ENCODE measurements at places on chromosomes 16 and 17. TPM values are rescaled to one million over a fixed set of nuclear protein-coding genes. Genes with fewer than 3 reads are reported as not detected.

- DNase-seq: no peak
Observed at GRCh38 chr17:4100883-4101756, 41.7 kb downstream of the ZZEF1 start.

GRCh38 chr17:78676412-78677302 lies 99.5 kb upstream of the DNAH17 start:
- DNase-seq: no peak

FADS6 gene
- total RNA-seq: not detected

DNA sequence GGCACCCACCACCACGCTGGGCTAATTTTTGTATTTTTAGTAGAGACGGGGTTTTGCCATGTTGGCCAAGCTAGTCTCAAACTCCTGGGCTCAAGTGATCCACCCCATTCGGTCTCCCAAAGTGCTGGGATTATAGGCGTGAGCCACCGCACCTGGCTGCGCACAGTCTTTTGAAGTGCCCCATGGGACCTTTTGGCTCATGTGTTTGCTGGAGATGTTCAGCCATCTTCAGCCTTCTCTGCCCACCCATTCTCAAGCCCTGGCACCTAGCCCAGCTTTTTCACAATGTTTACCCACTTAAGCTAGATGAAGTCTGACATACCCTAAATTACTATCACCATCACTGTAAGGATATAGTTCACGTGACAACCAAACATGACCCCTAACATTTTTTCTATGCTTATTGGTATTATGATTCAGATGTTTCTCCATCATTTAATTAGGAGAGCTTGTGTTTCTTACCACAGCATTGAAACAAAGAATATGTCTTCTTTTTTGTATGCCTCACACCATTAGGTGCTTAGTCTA lies 32.3 kb downstream of the PECAM1 start:
- no peak for DNase-seq

GRCh38 chr16:56964243-56965148 lies 2.7 kb downstream of the CETP start:
- DNase-seq: no peak

GRCh38 chr17:68665373-68665772 lies 64.2 kb upstream of the FAM20A start:
- DNase-seq: no peak

TANC2 gene
- 3.1 TPM for total RNA-seq

RUNDC3A gene
- total RNA-seq: not detected

- peak; percentile 99 for DNase-seq
Observed at GRCh38 chr16:2835638-2836493, 5.8 kb downstream of the ZG16B start.

DNA sequence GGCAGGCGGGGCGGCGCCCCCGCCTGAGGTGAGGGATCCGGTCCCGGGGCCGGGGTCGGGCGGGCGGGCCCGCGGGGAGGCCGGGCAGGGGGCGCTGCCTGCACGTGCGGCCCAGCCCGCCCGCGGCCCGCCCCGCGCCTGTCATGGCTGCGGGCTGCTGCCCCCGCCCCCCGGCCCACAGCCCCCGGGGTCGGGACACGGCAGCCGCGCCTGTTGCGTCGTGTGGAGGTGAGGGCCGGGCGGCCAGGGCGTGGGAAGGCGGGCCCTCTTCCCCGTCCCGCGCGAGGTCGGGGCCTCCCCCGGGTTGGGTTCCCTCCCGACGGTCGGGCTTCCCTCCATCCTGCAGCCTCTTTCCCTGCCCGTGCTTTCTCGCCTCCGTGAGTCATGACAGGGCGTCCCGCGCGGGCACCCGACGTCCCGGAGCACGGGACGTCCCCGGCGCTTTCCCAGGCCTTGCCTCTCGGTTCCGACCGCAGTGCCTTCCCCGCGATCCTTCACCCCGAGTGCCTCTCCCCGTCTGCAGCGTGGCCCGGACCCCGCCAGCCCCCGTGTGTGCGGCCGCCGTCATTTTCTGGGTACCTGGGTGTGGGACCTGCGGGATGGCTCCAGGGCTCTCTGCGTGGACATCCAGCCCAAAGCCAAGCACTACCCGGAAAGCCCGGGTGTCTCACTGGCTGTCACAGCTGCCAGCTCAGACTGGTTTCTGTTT lies 76.7 kb downstream of the CHD9 start:
- peak; percentile 29 for DNase-seq

TBC1D26 gene
- not detected for total RNA-seq

ANKS4B gene
- total RNA-seq: not detected

- DNase-seq: peak; percentile 87
Observed at GRCh38 chr17:13114601-13115031, 96.8 kb upstream of the ELAC2 start.

TRPV3 gene
- not detected for total RNA-seq

CCL3 gene
- total RNA-seq: not detected

MT1M gene
- total RNA-seq: not detected

DNA sequence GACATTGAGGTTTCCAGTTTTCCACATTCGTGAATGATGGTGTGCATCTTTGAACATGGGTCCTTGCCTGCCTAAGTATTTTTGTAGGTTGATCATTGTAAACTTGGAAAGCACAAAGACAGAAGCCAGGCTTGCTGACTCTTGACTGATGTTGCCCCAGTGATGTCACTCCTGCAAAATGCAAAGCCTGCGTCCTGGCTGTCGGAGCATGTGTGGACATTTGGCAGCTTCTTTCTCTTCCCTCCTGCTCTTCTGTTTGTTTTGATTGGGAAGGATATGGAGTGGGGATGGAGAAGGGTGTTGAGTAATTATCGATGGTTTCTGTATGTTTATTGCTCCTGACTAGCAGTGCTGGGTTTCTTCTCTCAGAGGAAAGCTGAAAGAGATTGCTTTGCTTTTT lies 3.2 kb downstream of the NDE1 start:
- DNase-seq: no peak

- no peak for DNase-seq
Observed at GRCh38 chr16:68873635-68874471, 30.5 kb downstream of the TANGO6 start.

DNA sequence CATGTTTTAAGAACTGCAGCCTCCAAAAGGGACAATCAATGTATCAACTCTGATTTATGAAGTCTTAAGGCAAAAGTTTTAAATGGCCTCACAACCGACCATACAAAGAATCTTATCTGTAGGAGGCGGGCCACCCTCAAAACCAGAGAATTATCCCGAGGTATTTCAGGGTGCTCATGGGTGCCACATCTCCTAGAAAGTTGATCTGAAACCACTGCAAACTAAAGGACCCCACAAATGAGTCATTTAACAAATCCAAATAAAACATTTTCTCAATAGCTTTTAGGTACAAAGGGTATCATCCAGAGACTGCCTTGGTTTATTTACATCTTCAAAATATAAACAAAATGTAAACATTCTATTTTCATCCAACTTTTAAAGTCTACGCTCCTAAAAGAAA lies 6.8 kb downstream of the ERN1 start:
- no peak for DNase-seq

- no peak for DNase-seq
Observed at GRCh38 chr17:30477774-30478115, 537 bp downstream of the GOSR1 start.

CPNE7 gene
- total RNA-seq: 3.9 TPM

DNA sequence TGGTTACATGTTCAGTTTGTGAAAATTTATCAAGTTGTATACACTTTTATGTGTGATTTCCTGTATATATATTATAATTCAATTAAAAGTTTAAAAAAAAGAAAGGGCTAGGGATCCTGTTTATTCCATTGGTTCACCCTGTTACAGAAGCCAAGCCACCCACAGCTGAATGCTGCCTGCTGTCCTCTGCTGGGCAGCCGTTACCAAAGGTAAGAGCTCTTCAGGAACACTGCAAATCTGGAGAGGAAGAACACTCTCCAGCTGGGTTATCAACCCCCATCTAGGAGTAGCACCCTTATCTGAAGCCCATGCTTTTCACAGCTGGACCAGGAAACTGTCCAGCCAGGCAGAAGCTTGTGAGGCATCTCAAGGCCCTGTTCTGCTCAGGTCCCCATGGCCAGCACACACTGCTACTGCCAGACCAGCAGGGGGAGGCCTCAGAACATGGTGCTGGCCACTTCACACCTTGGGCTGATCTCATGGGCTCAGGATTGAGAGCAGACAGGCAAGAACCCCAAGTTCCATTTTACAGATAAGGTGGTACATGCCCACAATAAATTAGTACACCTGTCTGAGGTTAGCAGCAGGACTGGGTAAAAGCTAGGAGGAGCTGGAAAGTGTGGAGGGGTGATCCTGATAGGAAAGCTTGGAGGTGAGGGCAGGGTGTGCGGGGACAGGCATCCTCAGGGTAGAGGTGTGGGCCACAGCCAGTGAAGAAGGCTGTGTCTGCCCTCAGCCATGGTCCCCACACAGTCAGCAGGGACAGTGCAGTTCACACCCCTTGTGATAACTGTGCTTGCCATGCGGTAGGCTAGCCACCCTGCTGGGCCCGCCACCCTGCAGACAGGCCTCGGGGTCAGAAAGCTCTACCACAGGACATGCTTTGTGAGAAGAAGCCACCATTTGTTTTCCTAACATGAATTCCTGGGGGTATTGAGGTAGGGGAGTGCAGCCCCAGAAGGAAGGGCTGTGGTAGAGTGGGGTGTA lies 54.3 kb upstream of the SREBF1 start:
- DNase-seq: peak; percentile 58

MPG gene
- 94.3 TPM for total RNA-seq

DNA sequence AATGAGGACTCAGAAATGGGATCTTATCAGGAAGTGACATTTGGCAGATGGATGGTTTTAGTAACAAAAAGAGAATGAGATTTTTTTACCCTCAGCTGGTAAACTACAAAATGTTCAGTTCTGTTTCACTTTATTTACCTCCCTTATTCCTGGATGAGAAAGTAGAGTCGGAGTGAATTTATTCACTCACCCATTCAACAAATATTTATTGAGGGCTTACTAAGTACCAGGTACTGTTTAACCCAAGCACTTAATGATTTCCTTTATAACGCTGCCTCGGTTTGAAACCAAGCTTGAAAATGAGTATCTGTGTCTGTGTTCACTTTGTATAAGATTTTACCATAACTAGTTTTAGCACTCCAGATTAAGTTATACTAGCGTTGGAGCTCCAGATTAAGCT lies 38.1 kb downstream of the CDRT15 start:
- no peak for DNase-seq

GRCh38 chr16:75614066-75614897 lies 8.8 kb downstream of the ADAT1 start:
- DNase-seq: no peak

DNA sequence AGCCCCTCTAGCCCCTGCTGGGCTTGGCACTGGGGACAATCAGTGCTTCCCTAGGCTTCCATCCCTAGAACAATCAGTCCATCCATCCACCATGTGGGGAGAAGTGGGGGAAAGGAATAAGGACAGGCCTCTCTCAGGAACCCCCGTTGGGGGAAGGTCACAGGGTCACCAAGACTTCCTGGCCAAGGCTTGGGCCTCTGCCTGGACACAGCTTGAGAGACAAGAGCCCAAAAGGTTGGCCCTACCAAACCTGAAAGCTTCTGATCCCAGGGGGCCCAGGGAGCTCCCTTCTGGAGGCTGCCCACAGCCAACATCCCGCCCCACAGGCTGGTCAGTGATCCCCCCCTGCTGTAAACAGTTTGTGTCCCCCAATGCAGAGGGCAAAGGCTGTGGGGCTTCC lies 16.2 kb upstream of the MTMR4 start:
- no peak for DNase-seq

GRCh38 chr16:66344533-66345145 lies 21.9 kb upstream of the CDH5 start:
- peak; percentile 43 for DNase-seq

KRTAP9-2 gene
- not detected for total RNA-seq

- peak; percentile 22 for DNase-seq
Observed at GRCh38 chr16:29007730-29008593, 23.1 kb downstream of the LAT start.

CRYM gene
- total RNA-seq: 0.29 TPM

GRCh38 chr17:17391668-17392370 lies 85.0 kb upstream of the MED9 start:
- no peak for DNase-seq

CDC42EP4 gene
- total RNA-seq: 30.9 TPM

DNA sequence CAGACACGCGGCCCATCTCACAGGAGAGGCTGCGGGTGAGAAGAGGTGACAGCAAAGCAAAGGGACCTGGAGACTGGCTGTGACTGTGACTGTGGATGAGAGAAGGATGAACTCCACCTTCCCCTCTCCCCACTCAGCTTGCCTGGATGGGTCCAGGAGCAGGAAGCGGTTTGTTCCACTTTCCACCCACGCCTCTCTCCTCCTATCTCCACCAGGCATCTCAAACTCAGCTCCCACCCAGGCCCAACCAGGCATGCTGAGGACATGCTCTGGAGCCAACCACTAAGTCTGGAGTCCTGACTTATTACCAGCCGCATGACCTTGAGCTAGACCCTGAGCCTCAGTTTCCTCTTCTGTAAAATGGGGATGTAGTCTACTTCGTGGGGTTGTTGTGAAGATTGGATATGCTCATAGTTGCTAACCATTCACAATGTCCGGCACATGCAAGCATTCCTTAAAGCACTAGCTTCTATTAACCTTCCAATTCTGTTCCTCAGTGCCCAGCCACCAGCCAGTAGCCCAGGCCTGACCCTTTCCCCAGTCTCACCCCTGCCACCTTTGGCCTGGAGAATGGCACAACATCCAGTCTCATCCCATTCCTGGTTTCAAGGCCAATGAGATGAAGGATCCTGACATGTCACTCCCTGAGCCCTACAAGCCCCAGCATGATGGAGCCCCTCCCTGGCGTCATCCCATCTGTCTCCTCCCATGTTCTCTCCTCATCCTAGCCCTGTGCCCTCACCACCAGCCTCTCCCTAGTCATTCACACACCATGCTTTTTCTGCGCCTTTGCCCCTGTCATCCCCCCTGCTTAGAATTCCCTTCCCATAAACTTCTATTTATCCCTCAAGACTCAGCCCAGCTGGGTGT lies 2.3 kb downstream of the GAS2L2 start:
- no peak for DNase-seq

DNA sequence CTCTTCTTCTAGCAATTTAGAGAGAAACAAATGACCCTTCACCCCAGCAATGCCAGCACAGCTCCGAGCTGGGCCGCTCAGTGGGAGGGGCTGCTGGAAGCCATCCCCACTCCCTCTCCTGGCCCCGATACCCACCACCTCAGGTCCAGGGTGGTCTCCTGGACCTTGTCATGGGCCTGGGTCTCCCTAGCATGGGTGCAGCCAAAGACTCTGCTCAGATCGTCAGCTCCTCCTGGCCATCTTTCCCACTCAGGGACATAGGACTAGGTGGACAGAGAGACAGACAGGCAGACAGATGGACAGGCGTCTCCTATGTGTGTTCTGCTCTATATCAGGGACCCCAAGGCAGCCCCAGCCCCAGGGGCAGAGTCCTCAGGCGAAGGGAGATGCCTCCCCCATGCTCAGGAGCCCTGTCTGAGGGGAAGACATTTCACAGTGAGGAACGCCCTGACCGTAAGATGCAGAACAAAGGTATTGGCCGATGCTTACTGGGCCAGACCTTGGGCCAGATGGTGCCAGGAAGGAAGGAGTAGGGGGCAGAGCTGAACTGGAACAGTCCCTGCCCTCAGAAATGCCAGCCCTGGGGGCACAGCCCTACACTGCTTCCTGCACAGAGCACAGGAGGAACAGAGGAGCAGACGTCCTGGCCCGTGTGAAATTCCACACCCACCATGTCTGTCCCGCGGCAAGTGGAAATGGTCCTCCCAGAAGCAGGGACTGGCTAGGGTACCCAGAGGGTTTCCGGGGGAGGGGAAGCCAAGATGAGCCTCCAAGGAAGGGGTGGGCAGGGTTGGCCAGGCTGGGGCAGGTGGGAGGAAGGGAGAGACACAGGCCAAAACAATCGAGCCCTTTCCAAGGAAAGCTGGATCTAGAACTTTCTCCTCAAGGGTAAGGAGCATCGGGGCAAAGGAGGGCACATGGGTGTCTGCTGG lies 13.0 kb downstream of the PITPNM3 start:
- no peak for DNase-seq

Data from H4 (cell line).